Common myeloid progenitor, CD34-positive (primary cell): ENCODE measurements at places on chromosomes 4 and X.

DNA sequence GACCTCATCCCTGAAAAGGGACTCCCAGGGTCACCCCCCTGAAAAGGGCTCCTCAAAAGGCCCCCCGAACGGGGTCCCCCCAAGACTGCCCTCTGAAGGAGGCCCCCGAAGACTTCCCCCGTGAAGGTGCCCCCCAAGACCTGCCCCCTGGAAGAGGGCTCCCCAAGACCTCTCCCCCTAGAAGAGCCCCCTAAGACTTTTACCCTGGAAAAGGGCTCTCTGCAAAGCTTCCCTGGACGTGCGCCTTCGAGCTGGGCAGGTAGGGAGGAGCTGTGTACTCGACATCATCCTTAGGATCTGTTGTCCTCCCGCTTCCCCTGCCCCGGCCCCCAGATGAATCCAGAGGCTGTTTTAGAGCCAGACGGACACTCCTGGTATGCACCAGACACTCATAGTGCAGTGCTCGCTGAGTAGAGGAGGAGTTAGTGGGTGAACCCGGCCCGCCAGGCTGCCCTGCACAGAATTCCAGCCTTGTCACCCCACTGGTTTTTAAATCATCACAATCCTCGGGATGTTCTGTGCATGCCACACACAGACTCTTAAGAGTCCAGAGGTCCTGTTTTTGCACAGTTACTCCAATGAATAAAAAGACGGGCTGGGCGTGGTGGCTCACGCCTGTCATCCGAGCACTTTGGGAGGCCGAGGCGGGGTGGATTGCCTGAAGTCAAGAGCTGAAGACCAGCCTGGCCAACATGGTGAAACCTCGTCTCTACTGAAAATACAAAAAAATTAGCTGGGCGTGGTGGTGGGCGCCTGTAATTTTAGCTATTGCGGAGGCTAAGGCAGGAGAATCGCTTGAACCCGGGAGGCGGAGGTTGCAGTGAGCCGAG lies 5.7 kb upstream of the SLC25A6 start:
- H3K27ac ChIP-seq = no peak overlapping the region
- peaks cover 3% of the 10 kb centered on the region for H3K36me3 ChIP-seq
- no peak overlapping the region for H3K4me3 ChIP-seq
- peaks cover 18% of the 10 kb centered on the region for H3K4me1 ChIP-seq
- no peaks in the 10 kb centered on the region for H3K27me3 ChIP-seq
- DNase-seq = no peak

- H3K4me1 ChIP-seq = peaks cover 4% of the 10 kb centered on the region
- DNase-seq = no peak
- no peak overlapping the region for H3K4me3 ChIP-seq
Measured at GRCh38 chr4:182453830-182454229, 210.6 kb downstream of the TENM3 start.

DNA sequence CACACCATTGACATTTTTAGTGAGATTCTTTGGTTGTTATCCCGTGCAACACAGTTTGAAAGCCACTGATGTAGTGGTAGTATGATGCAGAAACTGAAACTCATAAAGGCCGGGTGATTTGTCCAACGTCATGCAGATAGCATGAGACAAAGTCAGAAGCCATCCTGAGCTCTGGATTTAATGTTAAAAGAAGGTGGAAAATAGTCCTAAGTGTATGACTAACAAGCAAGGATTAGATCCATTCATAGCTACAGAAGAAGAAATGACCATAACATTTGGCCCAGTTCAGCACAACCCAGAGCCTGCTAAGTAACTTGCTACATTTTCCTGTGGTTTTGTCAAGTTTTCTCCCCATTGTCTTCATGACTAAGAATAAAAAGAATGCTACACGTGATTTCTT lies 142.4 kb downstream of the AMELX start:
- no peaks in the 10 kb centered on the region for H3K4me1 ChIP-seq
- no peaks in the 10 kb centered on the region for H3K27me3 ChIP-seq
- H3K27ac ChIP-seq = no peak overlapping the region
- no peaks in the 10 kb centered on the region for H3K36me3 ChIP-seq
- no peak overlapping the region for H3K4me3 ChIP-seq

DNA sequence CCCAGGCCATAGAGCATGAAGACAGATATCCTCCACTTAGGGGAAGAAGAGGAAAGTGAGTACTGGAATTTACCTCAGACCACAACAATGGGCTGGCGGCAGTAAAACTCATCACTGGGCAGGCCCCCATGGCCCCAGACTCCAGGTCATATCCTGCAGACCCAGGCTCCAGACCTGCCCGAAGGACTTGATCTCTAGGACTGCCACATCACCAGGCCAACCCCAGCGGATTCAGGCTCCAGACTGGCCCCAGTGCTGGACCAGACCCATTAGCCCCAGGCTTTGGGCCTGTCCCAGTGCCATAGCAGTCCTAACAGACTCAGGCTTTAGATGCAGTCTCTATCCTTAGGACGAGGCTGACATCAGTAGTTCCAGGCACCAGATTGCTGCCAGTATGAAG lies 190.6 kb downstream of the DLG3 start:
- DNase-seq = no peak
- H3K27ac ChIP-seq = no peak overlapping the region
- no peaks in the 10 kb centered on the region for H3K4me1 ChIP-seq

GRCh38 chr4:73006286-73006990 lies 63.1 kb downstream of the COX18 start:
- H3K36me3 ChIP-seq = no peaks in the 10 kb centered on the region
- no peak overlapping the region for H3K27ac ChIP-seq
- no peak for DNase-seq
- H3K27me3 ChIP-seq = no peaks in the 10 kb centered on the region
- H3K4me3 ChIP-seq = no peak overlapping the region
- H3K4me1 ChIP-seq = no peaks in the 10 kb centered on the region
